ENCODE measurements at places on chromosomes 3 and 15.

DNA sequence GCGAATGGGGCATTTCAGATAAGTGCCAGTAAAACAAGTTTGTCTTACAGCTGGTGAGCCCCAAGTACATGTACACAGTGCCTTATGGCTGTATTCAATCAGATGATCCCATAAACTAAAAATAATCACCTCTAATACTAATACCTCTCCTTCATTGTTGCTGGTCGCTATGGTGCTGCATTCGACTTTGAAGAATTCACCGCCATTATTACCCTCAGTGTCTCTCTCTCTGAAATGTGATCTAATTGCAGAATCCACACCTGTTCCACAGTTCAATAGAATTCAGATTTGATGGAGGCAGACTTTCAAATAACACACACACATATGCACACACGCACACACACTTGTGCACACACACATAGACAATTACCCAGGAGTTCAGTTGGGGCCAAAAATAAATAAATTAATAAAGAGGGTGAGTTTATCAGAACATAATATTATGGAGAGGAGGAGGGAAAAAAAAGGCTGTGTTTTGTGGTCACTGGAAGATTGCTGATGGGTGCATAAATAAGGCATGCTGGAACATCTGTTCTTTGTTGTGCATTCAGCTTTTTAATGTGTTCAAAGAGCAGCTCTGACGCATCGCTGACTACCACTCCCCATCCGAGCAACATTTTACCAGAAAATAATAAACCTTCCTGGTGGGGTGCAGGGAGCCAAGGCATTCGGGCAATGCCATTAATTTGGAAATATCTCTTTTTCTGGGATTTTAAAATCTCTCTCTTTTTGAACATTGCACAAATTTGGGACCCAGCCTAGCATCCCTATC lies 235.7 kb downstream of the SATB1 start:
- no peak for DNase-seq

- DNase-seq, result peak; percentile 71
These were observed 36.7 kb downstream of the CMTM7 start for GRCh38 chr3:32428092-32429068.

- DNase-seq, result no peak
These were observed 55.5 kb upstream of the MRPS22 start for GRCh38 chr3:139288266-139288821.

GRCh38 chr3:177694316-177694715 lies 497.0 kb upstream of the TBL1XR1 start:
- DNase-seq, result no peak

- DNase-seq, result no peak
These were observed 40.7 kb downstream of the DUT start for GRCh38 chr15:48371961-48372360.

DNA sequence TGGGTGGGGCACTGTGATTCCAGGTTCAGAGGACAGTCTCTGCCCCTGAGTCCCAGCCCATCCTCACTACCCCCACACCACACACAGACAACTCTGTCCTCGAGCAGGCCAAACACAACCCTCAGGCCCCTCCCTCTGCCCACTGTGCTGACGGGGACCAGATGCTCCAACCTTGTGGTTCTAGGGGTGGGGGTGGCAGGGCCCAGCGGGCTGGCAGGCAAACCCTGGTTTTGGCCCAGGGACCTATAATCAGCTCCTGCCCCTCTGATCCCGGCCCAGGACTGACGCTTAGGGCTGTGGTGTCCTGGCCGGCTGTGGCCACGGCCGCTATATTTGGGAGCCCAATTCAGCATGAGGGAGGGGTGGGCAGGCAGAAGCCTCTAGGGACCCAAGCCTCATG lies 5.0 kb upstream of the MYL3 start:
- no peak for DNase-seq

GRCh38 chr15:52207191-52207590 lies 16.0 kb upstream of the GNB5 start:
- DNase-seq, result no peak

- DNase-seq, result no peak
These were observed 236.3 kb downstream of the CNTN4 start for GRCh38 chr3:2334921-2335320.

- no peak for DNase-seq
These were observed 36.9 kb downstream of the SH3BP5 start for GRCh38 chr3:15295506-15295905.

- no peak for DNase-seq
These were observed 53.2 kb upstream of the RBSN start for GRCh38 chr3:15152184-15152583.

- no peak for DNase-seq
These were observed 540.8 kb upstream of the IL12A start for GRCh38 chr3:159447841-159448240.

DNA sequence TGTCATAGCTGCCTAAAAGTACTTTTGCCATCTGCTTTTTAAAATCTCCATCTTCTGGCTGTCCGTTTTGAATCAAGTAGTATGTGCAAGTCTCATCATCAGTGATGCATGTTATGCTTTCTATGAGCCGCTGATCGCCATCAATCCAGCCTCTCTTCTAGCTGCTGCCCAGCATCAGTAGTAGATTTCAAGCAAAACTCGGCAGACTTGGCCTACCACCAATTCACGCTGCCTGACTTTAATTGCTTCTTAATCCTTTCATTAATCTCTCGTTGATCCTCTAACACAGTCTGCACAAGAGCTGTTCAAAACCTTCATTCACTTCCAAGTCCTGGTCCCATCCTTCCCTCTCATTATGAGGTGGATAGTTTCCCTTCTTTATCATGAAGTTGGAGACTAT lies 104.9 kb downstream of the NSUN3 start:
- DNase-seq, result no peak

- no peak for DNase-seq
These were observed 27.8 kb downstream of the STAC start for GRCh38 chr3:36408146-36408545.

DNA sequence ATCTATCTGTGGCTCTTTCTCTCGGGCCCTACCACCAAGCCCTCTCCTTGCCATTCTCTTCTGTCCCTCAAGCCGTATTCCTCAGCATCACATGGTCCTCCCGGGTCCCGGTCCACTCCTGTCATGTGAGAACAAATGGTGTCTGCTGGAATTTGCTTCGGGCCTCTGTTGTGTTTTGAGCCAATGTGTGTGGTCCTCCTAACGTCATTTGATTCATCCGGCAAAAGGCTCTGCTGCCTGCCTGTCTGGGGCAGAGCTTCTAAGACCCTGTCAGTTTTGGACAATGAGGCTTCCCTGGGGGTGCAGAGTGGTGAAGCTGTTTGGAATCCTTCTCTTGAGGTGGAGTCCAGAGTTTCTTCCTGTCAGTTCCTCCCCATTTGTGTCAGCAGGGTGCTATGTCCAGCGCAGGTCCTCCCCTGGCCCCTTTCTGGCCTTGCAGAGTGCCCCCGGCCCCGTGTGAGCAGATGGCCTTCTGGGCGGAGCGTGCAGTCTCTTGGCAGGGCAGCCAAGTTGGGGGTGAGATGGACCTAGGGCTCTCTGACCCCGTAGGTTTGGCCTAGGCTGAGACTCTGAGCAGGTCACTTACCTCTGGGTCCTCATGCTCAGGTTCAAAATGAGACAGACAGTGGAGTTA lies 93.6 kb downstream of the APBA2 start:
- DNase-seq, result no peak

DNA sequence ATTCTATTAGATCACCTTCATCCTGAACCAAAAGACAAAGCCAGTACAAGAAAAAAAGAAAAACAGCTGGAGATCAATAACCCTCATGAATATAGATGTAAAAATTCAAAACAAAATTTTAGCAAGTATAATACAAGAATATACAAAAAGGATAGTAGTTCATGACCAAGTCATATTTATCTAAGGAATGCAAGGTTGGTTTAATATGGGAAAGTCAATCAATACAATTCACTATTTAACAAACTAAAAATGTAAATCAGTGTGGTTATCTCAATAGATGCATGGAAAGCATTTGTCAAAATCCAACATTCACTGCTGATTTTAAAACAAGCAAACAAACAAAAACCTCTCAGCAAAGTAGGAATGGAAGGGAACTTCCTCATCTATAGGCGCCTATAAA lies 11.0 kb upstream of the GPR27 start:
- DNase-seq, result no peak

- DNase-seq, result no peak
These were observed 194.4 kb upstream of the GBE1 start for GRCh38 chr3:81955878-81956277.

- no peak for DNase-seq
These were observed 325.7 kb upstream of the RGMA start for GRCh38 chr15:93414576-93415231.

DNA sequence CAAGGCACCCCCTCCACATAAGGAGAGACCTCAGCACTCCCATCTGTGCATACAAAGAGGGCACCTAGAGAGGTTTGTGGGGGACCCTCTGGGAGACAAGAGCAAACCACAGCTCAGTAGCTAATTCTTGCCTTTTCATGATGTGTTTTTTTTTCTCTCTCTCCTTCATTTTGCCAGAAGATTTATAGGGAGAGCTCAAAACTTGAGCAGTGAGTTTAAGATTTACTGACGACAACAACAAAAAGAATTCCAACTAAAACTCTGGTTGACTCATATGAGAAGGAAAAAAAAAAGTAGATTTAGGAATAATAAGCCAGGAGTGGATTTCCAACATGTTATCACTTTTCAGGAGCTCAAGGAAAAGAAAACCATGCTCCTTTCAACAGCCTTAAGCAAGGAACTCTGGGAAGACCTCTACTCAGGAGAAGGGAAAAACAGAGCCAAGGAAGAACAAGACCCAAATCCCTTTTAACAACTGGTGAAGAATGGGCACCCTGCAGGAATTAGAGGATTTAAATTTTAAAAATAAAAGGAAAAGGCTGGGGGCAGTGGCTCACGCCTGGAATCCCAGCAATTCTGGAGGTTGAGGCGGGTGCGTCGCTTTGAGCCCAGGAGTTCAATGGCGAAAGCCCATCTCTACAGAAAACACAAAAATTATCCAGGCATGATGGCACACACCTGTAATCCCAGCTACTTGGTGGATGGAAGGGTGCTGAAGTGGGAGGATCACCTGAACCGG lies 58.2 kb upstream of the RAD18 start:
- DNase-seq, result no peak

- no peak for DNase-seq
These were observed 183.2 kb upstream of the NR2F2 start for GRCh38 chr15:96147267-96147666.

- no peak for DNase-seq
These were observed 271.4 kb downstream of the POLQ start for GRCh38 chr3:121274411-121274810.

- no peak for DNase-seq
These were observed 20.6 kb upstream of the GOLIM4 start for GRCh38 chr3:168116279-168116678.

GRCh38 chr15:38876211-38876610 lies 311.6 kb upstream of the RASGRP1 start:
- no peak for DNase-seq

Measured in T-helper 2 cell (primary cell).